Activated CD4-positive, alpha-beta T cell treated with anti-CD3 and anti-CD28 coated beads, Interleukin-2, amount 50 U/mL, for 48 hours (primary cell): ENCODE measurements at places on chromosomes 7 and 10.

- no peak for DNase-seq
Measured at GRCh38 chr10:1299041-1299726, 243.0 kb downstream of the WDR37 start.

DNA sequence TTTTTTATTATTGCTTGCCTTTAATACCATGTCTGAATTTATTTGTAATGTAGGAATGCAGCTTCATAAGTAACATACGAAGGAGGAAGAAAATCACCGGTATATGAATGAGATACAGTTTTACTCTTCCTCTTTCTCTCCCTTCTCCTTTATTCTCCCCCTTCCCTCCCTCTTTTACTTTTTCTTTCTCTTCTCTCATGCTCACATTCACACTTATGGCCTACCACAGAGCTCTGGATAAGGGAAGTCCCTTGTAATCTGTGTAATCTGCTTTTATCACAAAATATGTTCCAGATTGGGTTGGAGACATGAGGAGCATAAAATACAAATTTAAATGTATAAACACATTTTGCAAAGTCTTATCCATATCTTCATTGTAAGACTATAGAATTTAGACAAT lies 59.4 kb downstream of the MDFIC start:
- DNase-seq: no peak

DNA sequence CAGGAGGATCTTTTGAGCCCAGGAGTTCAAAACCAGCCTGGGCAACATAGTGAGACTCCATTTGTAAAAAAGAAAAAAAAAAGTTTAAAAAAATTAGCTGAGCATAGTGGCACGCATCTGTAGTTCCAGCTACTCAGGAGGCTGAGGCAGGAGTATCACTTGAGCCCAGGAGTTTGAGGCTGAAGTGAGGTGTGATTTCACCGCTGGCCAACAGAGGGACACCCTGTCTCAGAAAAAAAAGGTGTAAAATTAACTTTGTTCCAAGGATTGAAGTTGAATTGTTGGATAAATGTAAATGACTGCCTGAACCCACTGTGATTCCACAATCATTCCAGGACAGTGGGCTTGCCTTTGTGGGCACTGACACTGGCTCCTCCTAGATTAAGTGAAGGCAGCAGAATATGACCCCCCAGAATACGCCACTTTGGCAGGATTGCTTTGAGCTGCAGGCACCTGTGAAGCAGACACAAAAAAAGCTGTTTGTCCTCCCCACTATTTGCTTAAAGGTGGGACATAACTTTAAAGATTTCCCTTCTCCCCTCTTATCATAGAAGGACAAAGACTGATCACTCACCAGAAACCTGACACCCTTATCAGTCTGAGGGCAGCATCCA lies 57.2 kb upstream of the FOXI2 start:
- no peak for DNase-seq

DNA sequence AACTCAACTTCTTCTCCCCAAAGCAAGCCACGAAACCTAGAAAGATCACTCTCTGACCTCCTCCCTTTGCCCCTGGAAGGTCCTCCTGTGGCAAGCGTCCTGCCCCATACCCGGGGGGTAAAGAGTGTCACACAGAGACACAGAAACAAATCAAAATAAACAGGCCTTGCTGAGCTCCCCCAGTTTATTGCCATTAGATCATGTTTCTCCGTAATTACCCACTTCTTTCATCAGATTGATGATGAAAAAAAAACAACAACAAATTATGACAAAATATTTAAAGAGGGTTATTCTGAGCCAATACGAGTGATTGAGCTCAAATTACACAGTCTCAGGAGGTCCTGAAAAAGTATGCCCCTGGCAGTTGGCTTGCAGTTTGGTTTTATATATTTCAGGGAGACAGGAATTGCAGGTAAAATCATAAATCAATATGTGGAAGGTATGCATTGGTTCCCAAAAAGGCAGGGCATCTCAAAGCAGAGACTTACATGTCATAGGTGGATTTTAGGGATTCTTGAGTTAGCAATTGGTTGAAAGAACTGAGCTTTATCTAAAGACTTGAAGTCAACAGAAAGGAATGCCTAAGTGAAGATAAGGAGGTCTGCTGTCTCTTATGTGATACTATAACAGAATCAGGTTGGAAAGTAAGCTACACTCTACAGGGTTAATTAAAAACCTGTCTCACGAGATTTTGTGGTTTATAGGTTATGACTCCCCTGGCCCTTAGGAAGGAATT lies 86.2 kb downstream of the APBB1IP start:
- DNase-seq: no peak

DNA sequence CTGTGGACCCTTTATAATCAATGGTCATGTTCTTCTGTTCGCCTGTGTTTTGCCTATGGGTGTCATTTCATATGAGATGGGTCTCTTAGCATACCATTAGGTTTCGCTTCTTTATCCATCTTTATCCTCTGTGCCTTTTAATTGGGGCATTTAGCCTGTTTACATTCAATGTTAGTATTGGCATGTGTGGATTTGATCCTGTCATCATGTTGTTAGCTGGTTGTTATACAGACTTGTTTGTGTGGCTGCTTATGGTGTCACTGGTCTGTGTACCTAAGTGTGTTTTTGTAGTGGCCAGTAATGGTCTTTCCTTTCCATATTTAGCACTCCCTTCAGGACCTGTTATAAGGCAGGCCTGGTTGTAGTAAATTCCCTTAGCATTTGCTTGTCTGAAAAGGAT lies 90.3 kb downstream of the MYO3A start:
- no peak for DNase-seq

DNA sequence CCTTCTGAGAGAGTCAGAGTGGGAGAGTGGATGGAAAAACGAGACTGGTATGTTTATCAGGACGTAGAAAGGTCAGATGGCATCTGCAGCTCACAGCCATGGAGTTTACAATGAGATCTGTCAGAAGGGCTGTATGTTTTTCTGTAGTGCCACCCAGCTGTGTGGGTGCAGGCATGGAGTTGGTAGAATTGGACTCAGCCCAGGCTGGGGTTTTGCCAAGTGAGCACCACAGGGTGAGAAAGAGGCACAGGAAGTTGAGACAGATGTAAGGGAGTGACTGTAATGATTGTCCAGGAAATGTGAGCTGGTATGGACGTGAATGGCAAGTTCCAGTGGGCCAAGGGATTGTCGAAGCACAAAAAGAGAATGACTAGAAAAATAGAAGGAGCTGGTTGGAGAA lies 9.1 kb upstream of the ZYX start:
- DNase-seq: peak; percentile 74

DNA sequence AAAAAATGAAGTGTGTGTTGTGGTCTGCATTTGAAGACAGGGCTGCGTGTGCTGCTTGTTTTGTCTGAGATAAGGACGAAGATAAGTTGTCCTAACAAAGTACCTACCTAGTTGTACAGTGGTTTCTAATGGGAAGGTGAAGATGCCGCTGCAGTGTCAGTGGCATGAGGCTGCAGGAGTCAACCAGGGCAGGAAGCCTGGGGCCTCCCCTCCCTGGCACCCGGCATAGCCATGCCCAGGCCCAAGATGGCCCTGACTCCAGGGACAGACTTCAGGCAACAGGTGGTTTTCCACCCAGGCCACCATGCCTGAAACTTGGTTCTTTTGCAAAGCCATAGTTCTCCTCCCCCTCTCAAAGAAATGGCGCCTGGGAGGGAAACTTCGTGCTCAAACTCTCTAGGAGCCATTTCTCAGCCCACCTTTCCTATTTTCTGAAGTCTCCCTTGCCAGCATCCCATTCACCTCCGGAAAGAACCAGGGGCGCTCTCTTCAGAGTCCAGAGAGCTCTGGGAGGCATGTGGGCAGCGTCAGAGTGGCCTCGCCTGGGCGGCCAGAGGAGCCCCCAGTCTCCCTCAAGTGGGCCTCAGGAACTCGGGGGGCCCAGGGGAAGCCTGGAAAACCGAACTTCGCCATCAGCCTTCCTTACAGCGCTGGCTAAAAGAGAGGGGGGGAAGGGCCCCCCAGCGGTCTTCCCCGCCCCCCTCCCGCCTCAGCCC lies 2.1 kb upstream of the KAT6B start:
- DNase-seq: peak; percentile 40
